ENCODE measurements at places on chromosomes 5 and 9. TPM values are rescaled to one million over a fixed set of nuclear protein-coding genes. Genes with fewer than 3 reads are reported as not detected.

Gene PCDHB5
- 11.3 TPM for total RNA-seq

Gene ANKRD33B
- 7.4 TPM for total RNA-seq

Gene SLC12A7
- total RNA-seq, result 27.6 TPM

Gene VCAN
- 72.9 TPM for total RNA-seq

Gene TNFSF15
- total RNA-seq, result 9.0 TPM

Gene ARL14EPL
- not detected for total RNA-seq

Gene TAF11L10
- not detected for total RNA-seq

Gene CD180
- 0.68 TPM for total RNA-seq

Gene LCN10
- 3.9 TPM for total RNA-seq

Gene NDST1
- 175 TPM for total RNA-seq

Gene TMEM252
- total RNA-seq, result not detected

Gene GPR21
- not detected for total RNA-seq

Gene MCTP1
- total RNA-seq, result 3.3 TPM

Gene PKD2L2
- not detected for total RNA-seq

Gene GABRB2
- total RNA-seq, result not detected

Gene RNF180
- total RNA-seq, result 15.1 TPM

Gene GNG10
- total RNA-seq, result 51.2 TPM

Gene RAD17
- 28.8 TPM for total RNA-seq

Gene ANKRD55
- not detected for total RNA-seq

Gene DIPK1B
- total RNA-seq, result 18.9 TPM

Gene MRPS2
- total RNA-seq, result 55.6 TPM

Gene FOXD4L5
- not detected for total RNA-seq

Gene RGMB
- 56.5 TPM for total RNA-seq

Gene GBGT1
- 10.7 TPM for total RNA-seq

Gene SCGB3A2
- not detected for total RNA-seq

Gene WDR5
- 67.9 TPM for total RNA-seq

Gene EQTN
- total RNA-seq, result not detected

Gene GPR150
- 0.51 TPM for total RNA-seq

Gene SPRY4
- total RNA-seq, result 7.5 TPM

Gene ADAMTS6
- total RNA-seq, result 0.91 TPM

Gene PCDHA12
- 0.40 TPM for total RNA-seq

Gene PCDHGA9
- 7.7 TPM for total RNA-seq

Gene TICAM2
- 1.9 TPM for total RNA-seq

Gene PCDHB3
- 2.5 TPM for total RNA-seq

Gene PCDHB4
- total RNA-seq, result 1.7 TPM

Gene NUTM2G
- not detected for total RNA-seq

Gene HTR4
- total RNA-seq, result not detected

Gene AGTPBP1
- total RNA-seq, result 10.5 TPM

Gene CAMK4
- 14.0 TPM for total RNA-seq

Gene CCL27
- not detected for total RNA-seq

Gene CEP78
- total RNA-seq, result 16.5 TPM

Gene RPS14
- total RNA-seq, result 3,672 TPM

Gene HSDL2
- total RNA-seq, result 22.2 TPM

Gene MEGF9
- 12.0 TPM for total RNA-seq

Gene PCDHA4
- total RNA-seq, result 2.3 TPM

Gene SH3GL2
- total RNA-seq, result 1.5 TPM

Gene SLC23A1
- 11.5 TPM for total RNA-seq
